ENCODE measurements at places on chromosomes 13 and 19.

DNA sequence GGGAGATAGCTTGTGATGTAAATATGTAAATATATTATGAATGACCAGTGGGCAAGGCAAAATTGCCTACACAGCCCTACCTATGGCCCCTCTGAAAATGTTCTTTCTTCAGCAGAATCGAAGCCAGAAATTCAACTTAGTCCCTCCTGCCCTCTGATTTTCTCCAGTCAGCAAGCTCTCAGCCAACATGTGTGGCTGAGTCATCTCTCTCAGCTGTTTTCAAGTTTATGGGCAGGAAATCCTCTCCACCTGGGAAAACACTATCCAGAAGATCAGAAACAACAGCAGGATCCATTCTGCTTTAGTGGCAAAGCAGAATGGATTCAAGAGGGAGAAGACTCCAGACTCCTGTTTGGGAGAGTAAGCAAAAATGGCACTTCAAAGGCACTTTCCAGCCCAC is 8.9 kb upstream of the ZNF527 start:
- no peak for DNase-seq

DNA sequence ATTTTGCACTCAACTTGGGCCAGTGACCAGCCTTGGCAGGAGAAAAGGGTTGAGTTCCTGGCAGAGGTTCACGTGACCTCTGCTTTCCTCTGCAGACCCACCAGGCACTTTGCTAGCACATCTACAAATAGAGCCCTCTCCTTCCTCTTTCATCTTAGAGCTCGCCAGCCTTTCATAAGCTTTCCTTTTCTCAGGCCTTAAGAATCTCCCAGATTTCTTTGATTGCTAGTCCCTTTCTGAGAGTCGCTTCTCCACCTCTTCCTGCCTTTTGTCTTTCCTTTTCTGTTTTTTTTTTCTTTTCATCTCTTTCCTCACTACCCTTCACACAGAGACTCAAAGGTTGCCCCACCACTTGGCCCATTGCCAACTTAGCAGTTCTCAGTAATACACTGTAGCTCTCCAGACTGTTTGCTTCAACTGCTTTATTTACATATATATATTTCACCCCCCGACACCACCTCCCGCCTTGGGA is 375.7 kb upstream of the SPRY2 start:
- no peak for DNase-seq

GRCh38 chr19:14655726-14656125 is 18.9 kb downstream of the ADGRE3 start:
- no peak for DNase-seq

GRCh38 chr13:50370303-50370950 is 355.2 kb downstream of the KCNRG start:
- DNase-seq: peak; percentile 37

GRCh38 chr19:35013041-35013819 is 13.1 kb downstream of the GRAMD1A start:
- peak; percentile 81 for DNase-seq

DNA sequence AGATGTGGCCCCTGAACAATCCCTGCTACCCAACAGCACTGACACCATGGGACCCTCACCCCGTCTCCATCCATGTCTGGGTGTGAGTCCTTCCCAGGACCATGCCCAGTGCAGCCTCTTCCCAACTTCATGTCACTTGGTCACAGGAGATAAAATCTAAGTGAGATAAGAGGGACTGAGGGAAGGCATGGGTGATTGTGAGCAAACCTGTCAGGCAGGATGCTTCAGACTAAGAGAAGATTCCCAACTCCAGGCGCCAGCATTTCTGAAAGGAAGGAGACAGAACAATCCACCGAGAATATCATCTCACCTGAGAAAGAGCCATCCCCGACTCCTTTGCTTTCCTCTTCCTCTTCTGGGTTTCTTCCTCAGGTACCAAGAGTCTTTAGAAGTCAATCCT is 7.5 kb downstream of the ZNF320 start:
- DNase-seq: no peak

DNA sequence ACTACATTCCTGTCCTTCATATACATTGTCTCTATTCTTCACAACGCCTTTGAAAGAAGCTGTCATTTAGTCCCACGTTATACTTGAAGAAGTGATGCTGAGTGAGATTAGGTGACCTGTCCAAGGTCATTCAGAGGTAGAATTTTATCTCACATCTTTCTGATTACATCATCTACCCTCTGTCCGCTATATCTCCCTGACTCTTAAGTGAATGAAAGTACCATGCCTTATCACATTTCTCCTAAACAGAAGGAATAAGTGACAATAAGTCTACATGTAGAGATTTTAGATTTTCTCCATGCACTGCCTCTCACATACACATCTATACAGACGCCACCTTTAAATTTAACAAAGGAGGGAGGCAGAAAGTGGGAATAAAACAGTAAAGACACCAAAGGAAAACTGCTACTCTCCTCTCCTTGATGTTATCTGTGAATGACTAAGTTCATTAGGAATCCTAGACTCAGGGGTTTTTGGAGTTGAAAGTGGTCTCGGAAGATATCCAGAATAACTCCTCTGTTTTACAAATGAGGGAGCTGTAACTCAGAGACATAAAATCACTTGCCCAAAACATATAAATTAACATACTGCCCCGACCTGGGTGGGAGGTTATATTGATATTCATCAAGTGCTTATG is 4.9 kb upstream of the CLDN10 start:
- no peak for DNase-seq

GRCh38 chr13:33392794-33393405 is 107.3 kb upstream of the STARD13 start:
- no peak for DNase-seq

GRCh38 chr13:33204130-33204927 is 81.2 kb downstream of the STARD13 start:
- DNase-seq: peak; percentile 23

GRCh38 chr13:81658598-81659370 is 1317.9 kb upstream of the SPRY2 start:
- no peak for DNase-seq

DNA sequence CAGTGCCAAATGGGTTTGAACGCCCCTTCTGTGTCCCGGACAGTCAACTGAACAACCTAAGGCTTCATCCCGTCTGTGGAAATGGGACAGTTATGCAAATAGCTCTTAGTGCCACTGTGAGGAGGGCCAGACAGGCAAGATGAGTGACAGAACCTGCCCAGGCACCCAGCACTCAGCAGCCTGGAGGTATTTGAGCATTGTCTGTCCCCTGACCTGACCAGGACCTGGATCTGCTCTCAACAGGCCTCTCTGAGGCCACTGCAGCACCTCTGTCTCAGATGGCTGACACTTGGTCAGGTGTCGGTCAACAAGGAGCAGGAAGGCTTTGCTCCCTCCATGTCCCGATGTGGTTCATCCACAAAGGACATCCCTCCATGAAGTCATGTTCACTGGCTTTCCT is 67.9 kb downstream of the CCDC70 start:
- no peak for DNase-seq

GRCh38 chr19:42693760-42694350 is 46.4 kb downstream of the PSG3 start:
- DNase-seq: peak; percentile 24

GRCh38 chr13:40143559-40143958 is 488.1 kb downstream of the COG6 start:
- no peak for DNase-seq

GRCh38 chr19:55117663-55118391 is 390 bp upstream of the PPP1R12C start:
- peak; percentile 99 for DNase-seq

DNA sequence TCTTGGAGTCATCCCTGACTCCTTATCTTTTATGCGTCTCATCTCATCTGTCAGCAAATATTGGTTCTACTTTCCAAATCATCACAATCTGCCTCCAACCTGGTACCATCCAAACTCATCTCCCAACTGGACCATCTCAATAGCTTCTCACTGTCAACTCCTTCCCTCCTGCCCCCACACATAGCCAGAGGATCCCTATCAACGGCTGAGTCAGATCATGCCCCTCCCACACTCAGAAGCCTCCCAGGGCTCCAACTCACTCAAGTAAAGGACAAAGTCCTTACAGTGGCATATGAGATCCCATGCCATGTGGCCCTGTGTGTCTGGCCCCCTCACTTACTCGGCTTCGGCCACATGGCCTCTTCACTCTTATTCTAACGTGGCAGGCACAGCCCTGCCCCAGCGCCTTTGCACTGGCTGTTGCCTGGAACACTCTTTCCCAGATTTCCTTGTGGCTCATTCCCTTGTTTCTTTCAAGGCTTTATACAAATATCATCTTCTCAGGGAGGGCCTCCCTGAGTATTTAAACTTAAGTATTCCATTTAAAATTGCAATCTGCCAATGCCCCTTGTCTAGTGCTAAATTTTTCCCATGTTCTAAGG is 4.3 kb downstream of the SPRED3 start:
- DNase-seq: no peak

DNA sequence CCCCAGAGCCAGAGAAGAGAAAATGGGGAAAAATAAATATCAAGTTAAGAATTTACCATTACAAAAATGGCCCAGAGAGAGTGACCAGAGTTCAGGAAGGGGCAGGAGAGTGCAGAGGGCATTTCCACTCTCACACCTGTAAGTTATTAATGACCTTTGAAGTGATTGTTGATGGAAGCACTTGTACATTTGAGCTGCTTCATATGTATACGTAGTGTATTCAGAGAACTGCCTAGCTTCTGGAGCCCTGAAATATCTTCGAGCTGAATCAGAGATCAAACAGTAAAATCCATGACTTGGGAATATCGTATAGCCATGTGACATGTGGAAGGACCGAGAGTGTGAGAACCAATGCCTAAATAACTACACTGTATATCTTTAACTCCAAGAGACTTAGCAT is 49.2 kb upstream of the PCCA start:
- no peak for DNase-seq

- DNase-seq: peak; percentile 44
These were observed 433 bp downstream of the SIX5 start for GRCh38 chr19:45768655-45768983.

DNA sequence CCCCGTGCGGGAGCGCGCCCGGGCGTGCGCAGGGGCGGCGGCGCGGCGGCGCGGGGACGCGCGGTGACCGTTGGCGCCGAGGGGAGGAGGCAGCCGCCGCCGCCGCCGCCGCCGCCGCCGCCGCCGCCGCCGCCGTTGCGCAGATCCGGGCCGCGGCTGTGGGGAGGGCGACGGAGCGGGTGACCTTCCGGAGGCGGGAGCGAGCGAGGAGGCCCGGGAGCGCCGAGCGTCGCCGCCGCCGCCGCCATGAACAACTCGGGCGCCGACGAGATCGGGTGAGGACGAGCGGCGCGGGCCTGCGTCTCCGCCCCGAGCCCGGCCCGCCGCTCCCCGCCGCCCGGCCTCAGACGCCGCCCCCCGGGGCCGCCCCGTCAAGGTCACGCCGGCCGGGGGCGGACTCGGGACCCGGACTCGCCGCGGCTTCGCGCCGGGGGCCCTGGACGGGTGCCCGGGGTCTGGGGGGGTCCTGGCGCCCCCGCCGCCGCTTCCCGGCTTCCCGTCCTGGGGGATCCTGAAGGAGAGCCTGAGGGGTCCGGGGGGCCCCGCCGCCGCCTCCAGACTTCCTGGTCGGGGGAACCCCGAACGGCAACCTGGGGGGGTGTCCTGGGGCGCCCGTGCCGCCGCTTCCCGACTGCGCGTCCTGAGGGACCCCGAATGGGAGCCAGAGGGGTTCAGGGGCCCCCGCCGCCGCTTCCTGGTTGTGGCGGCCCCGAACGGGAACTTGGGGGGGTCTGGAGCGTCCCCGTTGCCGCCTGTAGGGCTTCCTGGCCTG is at the start of gene DAZAP1:
DAZAP1 (plus strand) TSS at position 59 of the 772 bp plus-strand sequence; CDS start at position 247, 188 bp downstream.
- peak; percentile 23 for DNase-seq

DNA sequence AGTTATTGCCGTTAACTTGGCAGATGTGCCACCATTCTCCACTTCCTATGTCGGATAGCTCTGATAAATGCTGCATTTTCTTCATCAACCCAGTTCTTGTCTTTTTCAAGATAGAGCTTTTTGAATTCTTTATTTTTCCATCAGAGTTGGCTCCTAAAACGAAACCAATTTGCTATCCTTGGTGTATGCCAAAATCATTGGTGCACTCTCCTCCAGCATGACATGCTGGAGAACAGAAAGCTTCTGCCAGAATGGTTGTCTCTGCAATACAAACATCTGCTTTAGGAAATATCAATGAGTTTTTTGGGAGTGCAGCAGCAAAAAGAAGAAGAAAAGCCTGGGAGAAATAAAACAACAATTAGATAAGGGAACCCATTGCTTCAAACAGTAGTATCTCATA is 124.2 kb downstream of the CDK8 start:
- DNase-seq: no peak

- DNase-seq: no peak
These were observed 1.4 kb upstream of the VSTM2B start for GRCh38 chr19:29524201-29524911.

DNA sequence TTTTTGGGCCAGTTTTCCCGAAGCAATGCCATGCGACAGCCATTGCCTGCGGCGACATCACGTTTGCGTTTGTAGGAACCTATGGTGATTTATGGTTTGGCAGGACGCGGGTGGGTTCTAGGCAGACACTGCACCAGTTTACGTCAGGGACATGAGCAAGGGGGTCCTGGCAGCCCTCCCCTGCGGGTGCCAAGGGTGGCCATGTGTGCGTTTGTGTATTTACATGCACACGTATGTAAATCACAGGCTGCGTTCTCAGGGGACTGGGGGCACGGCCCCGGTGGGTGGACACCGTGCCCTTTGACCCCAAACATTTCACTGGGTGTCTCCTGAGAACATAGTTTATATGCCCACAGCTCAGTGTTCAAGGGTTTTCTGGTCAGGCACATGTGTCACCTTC is 9.4 kb upstream of the TMPRSS9 start:
- DNase-seq: no peak

- peak; percentile 20 for DNase-seq
These were observed 55.5 kb downstream of the MYH14 start for GRCh38 chr19:50258918-50259372.

DNA sequence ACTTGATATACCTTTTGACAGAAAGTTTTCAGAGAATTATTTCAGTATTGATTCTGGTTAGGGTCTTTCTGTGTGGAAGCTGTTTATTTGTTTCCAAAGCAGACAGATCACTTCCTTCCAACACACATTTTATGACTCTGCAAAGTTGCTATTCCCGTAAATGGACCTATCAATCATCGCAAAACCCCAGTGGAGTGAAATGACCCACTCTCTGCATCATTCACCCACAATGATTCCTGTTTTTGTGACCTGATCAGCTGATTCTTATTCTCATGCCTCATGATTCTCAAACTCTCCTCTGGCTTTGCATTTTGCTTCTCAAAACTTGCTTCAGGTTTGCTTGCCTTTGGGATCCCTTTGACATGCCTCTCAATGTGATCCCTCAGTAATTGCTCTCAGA is 453.7 kb downstream of the PCDH17 start:
- DNase-seq: peak; percentile 20

DNA sequence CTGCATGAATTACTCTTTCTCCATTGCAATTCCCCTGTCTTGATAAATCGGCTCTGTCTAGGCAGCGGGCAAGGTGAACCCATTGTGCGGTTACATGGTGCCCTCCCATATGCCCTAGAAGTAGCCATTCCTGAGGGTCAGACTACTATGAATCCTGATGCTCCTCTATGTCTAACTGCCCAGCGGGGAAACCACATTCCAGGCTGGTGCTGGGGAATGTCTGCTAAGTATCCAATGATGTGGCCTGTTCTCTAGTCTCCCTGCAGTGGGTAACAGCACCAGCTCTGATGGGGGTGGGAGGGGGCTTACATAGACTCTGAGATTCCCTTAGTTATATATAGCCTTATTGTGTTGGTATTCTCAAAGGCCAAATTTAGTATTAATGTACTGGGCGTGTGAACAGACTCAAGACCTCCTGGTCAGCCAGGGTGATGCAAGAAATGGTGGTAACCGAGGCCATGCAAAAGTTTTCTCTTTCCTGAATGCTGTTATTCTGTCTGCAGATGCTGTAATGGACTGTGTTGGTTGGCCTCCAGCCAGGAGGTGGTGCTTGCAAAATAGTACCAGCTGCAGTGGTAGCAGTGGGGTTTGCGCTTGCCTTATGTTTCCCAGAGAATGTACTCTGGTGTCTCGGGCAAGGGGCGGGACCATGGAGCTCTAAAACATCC is 564.8 kb upstream of the SLITRK1 start:
- no peak for DNase-seq
